Activated CD8-positive, alpha-beta memory T cell treated with anti-CD3 and anti-CD28 coated beads for 48 hours (primary cell): ENCODE measurements at places on chromosomes 6 and 20.

GRCh38 chr20:49323622-49324238, 45.9 kb upstream of the ZNFX1 start:
- DNase-seq = no peak

DNA sequence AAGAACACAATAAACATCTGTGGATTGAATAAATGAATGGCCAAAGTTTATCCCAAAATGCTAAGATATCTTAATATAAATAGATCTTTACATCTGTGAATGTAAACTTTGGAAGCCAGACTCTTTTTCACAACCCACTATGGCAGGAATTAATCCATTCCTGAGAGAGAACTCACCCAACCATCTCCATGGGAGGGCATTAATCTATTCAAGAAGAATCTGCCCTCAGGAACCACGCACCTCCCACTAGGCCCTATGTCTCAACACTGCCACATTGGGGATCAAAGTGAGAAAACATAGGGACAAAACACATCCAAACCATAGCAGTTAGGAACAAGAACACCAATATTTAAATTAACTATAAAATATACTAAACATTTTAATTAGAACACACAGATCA, 3.4 kb downstream of the UBE3D start:
- DNase-seq = no peak

DNA sequence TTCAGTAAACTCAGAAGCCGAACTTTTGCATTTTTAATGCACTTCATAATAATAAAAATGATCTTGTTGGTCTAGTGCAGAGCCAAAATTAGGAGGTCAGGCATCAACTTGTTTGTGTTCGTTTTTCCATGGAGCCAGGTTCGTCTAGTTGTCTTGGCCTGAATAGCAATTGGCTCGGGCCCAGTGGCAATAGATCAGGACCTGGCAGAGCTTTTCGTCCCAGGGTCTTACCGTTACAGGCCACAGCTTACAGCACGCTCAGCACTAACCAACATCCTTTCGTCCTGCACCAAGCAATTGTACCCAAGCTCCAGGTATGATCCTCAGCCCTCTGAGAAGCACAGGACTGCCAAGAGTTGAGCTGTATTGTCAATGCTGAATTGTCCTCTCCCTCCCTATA, 240.5 kb upstream of the PLN start:
- no peak for DNase-seq

- no peak for DNase-seq
These were observed 795.9 kb downstream of the MAFB start for GRCh38 chr20:39893003-39893685.

GRCh38 chr20:58702859-58703648, 10.5 kb downstream of the NPEPL1 start:
- no peak for DNase-seq
